ENCODE measurements at places on chromosomes 5 and 9. TPM values are rescaled to one million over a fixed set of nuclear protein-coding genes. Genes with fewer than 3 reads are reported as not detected.

- DNase-seq, result no peak
Observed at GRCh38 chr9:129033216-129033615, 3.2 kb upstream of the MIGA2 start.

The TRPM3 gene
- total RNA-seq, result 0.64 TPM

DNA sequence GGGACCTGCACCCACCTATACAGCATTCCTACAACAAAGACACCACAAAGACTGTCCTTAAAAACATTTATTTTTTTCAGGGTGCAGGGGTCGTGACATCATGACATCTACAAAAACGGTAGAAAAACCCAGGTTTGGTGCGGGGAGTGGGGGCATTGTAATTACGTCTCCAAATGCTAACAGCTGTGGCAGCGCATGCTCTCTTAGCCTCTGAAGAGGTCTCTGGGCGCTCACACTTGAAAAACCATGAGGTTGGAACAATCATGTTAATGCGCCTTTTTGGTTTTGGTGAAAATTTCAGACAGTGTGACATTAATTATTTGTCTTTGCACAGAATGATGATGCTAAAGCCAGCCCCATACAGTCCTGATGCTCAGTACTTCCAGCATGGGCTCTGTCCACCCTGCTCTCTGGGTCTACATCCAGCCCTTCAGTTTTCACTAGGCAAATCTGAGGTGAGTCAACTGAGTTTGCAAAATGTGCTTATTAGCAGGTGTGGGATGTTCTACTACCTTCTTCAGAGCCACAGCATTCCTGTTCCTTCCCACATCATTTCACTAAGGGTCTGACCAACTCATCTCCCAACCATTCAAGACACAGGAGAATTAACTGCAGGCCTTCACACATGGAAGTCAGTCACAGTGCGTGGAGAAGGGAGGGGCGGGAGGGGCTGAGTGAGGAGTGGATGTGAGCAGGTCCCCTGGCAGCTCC lies 14.1 kb downstream of the ALDH1B1 start:
- no peak for DNase-seq

The SLCO6A1 gene
- not detected for total RNA-seq

The RGS7BP gene
- total RNA-seq, result 0.29 TPM

The ADRB2 gene
- total RNA-seq, result 9.5 TPM

The LRRC19 gene
- total RNA-seq, result 0.66 TPM

DNA sequence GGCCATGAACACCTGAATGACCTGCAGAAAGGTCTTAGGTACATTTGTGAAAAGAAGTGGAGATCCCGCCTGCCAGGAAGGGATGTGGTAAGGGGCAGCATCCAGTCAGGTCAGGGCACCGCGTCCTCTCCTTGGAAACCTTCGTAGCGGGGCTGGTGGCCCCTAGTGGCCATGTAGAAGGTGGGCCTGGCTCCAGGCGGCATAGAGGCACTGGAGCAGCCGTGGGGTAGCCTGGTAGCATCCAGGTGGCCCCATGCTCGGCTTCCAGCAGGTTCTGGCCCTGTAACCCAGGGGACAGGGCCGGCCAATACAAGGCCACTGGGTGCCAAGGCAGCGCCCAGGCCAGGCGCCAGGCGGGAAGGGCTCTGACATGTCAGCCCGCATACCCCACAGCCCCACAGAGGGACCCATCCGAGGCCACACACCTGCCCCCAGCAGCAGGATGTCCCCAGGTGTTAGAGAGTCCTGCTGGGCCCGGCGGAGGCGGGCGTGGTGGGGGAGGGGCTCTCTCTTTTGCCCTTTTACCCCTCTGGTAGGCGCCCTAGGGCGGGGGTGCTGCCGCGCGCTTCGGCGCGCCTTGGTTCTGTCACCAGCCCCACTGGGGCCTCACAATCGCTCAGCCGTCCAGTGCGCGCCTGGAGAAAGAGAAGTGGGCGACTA lies 58.3 kb upstream of the SPATA31E1 start:
- no peak for DNase-seq

DNA sequence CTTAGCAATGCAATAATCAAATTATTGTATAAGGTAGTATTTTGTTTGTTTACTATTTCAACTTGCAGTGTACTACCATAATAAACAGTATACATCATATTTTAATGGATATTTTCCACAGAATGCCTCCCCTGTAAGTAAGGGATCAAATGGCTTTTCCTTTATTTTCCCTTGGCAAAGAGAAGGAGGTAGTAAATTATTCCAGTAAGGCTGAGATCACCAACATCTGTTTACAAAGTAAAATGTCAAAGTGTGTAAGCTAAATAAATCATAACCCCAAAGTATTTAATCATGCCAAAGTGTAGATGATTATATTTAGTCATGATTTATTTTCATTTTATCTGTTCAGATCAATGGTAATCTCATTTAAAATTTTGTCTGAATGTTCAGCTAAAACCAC lies 537.6 kb downstream of the PRDM9 start:
- DNase-seq, result no peak

DNA sequence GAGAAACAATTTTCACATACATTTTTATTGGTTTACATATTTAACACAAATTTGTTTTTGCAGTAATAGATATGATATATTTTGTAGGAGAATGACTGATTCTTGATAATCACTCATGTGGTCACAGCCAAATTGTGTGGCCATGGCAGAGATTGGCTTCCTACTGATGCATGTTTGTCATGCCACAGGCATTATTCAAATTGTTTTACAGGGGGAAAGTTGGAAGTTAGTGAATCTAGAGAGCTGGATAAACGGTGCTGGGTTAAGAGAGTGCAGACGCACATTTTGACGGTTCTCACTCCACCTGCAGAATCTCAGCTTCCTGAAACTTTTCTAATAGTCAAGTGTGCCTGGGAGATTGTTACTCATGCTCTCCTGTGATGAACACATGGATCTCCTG lies 91.1 kb upstream of the FBN2 start:
- DNase-seq, result no peak

DNA sequence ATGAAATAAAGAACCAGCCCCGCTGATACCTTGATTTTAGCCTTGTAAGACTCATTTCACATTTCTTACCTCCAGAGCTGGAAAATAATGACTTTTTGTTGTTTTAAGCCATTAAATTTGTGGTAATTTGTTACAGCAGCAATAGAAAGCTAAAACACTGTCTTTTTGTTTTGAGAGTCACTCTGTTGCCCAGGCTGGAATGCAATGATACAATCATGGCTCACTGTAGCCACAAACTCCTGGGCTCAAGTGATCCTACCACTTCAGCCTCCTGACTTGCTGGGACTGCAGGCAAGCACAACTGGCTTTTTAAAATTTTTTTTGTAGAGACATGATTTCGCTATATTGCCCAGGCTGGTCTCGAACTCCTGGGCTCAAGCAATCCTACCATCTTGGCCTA lies 34.7 kb upstream of the MYO10 start:
- DNase-seq, result no peak

DNA sequence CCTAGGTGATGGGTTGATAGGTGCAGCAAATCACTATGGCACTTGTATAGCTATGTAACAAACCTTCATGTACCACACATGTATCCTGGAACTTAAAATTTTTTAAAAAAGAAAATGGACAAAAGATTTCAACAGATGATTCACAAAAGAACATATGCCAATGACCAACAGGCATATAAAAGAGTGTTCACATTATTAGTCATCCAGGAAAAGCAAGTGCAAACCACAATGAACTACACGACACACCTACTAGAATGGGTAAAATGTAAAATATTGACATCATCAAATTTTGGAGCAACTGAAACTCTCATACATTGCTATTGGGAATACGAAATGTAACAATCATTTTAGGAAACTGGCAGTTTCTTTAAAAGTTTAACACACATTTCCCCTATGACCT lies 109.9 kb downstream of the YIPF5 start:
- no peak for DNase-seq

- DNase-seq, result no peak
Observed at GRCh38 chr5:124996023-124996763, 249.8 kb upstream of the ZNF608 start.

The GPR151 gene
- not detected for total RNA-seq

The AGXT2 gene
- total RNA-seq, result not detected

The SLC27A6 gene
- 12.6 TPM for total RNA-seq

- no peak for DNase-seq
Observed at GRCh38 chr5:159891371-159891770, 24.9 kb upstream of the ADRA1B start.

GRCh38 chr5:94968507-94969095 lies 316.3 kb downstream of the MCTP1 start:
- DNase-seq, result no peak

- DNase-seq, result no peak
Observed at GRCh38 chr5:177124486-177124991, 9.0 kb upstream of the NSD1 start.

The BTNL3 gene
- total RNA-seq, result not detected

DNA sequence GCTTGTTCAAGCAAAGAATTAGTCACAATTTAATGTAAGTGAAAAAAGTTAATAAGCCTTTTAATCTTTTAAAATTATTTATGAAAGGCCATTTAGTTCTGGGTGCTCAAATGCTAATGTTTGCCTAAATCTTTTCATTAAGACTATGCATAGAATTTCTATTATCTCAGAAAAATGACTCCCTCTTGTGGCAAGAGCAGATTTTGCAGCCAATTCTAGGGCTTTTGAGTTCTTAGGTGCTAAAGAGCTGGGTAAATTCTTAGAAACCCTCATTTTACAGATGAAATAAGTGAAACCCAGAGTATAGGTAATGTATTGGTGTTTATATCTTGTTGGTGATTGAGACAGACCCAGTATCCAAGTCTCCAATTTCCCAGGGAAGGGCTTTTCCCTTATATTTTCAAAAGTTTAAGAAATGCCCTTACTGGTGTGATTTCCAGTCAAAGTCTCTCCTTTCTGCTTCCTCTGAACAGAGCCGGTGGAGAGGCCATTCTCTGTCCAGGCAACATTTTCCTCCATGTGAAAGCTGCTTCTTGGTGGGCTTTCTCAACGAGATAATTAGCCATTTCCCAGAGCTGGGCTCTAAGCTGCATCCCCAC lies 24.1 kb upstream of the PCSK5 start:
- DNase-seq, result no peak

DNA sequence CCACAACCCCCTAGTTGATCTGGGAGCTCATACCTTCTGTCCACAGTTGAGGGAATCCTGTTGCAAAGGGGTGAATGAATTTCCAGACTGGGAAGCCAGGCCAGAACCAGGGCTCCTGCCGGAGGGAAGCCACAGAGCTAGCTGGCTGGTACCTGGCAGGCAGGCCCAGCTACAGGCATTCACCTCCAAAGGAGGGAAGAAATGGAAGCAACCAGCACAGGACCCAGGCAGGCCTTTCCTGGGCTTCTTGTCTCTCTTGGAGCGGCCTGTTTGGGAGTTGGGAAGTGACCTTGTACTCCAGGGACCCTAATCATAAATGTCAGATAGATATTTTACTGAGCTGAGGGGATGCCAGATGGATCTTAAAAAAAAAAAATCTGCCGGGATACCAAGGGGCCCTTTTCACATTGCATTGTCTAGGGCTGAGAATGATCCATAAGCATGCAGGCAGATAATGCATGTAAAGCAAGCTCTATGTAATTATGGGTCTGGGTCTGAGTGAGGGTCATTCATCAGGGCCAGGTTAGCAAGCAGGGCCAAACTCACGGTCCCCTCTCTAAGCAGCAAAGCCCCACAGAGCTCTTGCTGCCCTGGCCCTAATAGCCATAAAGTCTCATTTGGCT lies 8.4 kb downstream of the NR2F1 start:
- DNase-seq, result no peak

DNA sequence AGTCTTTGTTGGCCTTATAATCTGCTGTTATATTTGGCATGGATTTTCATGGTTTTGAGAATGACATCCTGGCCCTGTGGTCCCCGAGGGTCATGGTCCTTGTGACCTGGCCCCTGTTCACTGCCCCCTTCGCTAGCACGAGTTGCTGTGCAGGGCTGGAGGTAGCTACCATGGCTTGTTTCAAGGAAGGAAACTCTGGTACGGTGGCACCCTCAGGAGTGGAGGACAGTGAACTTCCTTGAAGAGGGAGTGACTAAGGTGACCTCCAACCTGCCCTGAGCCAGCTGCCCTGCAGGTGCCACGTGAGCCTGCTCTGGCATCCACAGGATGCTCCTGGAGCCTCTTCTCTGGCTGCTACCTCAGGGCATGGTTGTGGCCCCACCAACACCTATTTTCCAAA lies 62.1 kb downstream of the MTAP start:
- DNase-seq, result no peak

- DNase-seq, result no peak
Observed at GRCh38 chr9:34490360-34490759, 31.8 kb downstream of the DNAI1 start.

The ZNF484 gene
- 19.9 TPM for total RNA-seq

The BNIP1 gene
- total RNA-seq, result 11.7 TPM

DNA sequence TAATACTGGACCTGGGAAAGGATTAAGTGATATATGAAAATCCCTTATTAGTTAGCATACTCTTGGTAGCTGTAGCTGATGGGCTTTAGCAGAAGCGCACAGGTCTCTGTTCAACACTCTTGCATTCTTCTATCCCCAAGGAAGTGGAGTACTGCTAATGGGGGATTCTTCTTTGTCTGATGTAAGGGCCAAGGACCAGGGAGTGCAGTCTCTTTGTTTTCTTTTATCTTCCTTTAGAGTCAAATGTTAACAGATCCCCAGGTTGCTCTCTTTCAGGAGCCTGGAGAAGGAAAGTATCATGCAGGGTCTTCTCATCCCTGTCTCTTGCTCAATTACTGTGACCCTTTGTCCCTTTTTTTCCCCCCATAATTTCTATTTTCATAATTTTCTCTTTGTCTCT lies 1146.9 kb upstream of the DMAC1 start:
- DNase-seq, result no peak

The TMOD1 gene
- total RNA-seq, result 13.9 TPM

GRCh38 chr9:24620741-24621140 lies 75.0 kb upstream of the IZUMO3 start:
- DNase-seq, result no peak

GRCh38 chr5:174409070-174409469 lies 315.3 kb upstream of the MSX2 start:
- no peak for DNase-seq

The TEX48 gene
- total RNA-seq, result not detected

The PRKACG gene
- not detected for total RNA-seq

- DNase-seq, result no peak
Observed at GRCh38 chr9:34451545-34451944, 6.8 kb downstream of the FAM219A start.

The TNFSF15 gene
- total RNA-seq, result 2.0 TPM

The OR1Q1 gene
- not detected for total RNA-seq

DNA sequence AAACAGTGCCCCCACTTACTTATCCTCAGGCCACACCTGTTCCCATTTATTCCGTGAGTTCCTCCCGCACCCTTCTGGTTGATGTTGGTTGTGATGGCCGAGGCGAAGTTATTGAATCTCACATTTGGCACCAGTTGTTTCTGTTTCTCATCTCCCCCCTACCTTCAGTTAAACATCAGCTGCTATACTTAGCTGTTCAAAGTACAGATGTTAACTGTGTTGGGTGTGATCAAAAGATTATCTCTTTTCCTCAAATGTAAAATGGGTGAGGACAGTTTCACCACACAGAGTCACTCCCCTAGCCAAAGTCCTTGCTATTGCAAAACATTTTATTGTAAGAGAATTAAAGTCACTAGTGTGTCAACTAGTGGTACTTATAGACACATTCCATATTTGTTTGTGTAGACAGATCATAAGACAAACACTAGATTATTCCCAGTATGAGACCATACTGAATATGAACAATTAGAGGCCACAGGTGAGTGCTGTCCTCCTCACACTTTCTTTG lies 43.2 kb upstream of the PRSS3 start:
- no peak for DNase-seq

GRCh38 chr9:81259896-81260295 lies 429.5 kb downstream of the TLE1 start:
- DNase-seq, result no peak

The SLC25A48 gene
- total RNA-seq, result 0.33 TPM

All from breast epithelium (tissue), 4 donors.